ENCODE measurements at places on chromosomes 3 and 15. TPM values are rescaled to one million over a fixed set of nuclear protein-coding genes. Genes with fewer than 3 reads are reported as not detected.

The ZCWPW2 gene
- 0.88 TPM for total RNA-seq

The REC114 gene
- total RNA-seq: not detected

The FEZF2 gene
- total RNA-seq: not detected

The ATP13A5 gene
- not detected for total RNA-seq

DNA sequence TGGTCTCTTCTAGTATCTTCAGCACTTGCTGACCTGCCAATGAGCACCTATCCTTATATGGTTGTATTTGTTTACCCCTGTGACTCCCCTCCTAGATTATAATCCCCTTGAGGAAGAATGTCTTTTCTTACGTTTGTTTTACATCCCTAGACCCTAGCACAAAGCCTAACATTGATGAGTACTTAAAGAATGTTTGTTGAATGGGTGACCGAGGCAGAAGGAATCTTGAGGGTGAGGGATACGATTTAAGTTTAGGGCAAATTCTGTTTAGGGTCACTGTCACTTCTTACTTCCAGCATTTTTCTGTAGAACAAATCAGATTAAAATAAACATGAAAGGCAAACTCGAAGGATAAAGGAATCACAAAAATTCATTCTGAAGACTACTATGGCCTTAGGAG is 80.9 kb upstream of the FAM98B start:
- H3K36me3 ChIP-seq: no peaks in the 10 kb centered on the region
- H3K4me3 ChIP-seq: no peak overlapping the region
- peaks cover 4% of the 10 kb centered on the region for H3K4me1 ChIP-seq
- DNase-seq: peak; percentile 26

DNA sequence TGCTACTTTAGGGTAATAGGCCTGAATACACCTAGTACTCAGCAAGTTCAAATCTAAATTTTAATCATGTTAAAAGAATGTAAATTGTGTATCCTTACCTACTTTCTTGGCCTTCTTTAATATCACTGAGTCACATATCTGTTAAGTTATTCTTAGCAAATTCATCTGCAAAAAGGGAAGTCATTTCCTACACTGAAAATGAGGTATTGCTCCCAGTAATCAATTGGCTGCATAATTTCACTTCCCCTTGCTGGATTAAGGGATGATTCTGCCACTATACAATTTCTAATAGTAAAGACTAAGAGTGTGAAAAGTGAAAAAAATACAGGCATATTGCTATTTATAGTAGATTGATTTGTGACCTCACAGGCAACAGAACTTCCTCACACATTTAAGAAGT is 47.8 kb downstream of the CCDC54 start:
- no peaks in the 10 kb centered on the region for H3K36me3 ChIP-seq
- H3K4me1 ChIP-seq: peaks cover under 1% of the 10 kb centered on the region
- H3K27me3 ChIP-seq: no peaks in the 10 kb centered on the region
- no peak for DNase-seq
- no peak overlapping the region for H3K4me3 ChIP-seq
- no peak overlapping the region for H3K27ac ChIP-seq

DNA sequence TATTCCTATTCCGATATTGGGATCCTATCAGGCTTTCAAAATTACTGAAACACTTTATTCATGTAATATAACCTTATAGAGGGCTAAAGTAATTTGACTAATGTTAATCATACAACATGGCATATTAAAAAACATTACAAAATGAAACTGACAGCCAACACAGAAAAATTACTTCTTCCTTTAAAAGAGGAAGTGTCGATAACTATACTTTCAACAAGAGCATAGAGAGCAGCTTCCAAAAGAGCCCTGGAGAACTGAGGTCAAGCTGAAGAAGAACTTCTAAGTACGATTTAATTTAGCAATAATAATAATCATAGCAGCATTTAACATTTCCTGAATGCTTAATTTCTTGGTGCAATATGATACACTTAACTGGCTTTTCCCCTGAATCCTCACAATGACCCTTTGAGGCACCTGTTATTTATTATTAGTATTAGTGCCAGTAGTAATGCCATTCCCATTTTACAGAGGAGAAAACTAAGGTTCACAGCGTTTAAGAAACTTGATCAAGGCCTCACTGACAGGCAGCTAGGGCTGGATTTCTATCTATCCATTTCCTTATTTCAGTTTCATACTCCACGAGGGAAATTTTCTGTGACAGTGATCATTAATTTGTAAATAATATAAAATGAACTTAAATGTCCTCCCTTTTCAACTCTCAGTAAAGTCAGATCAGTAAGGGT is 181.6 kb downstream of the CFAP20DC start:
- no peak overlapping the region for H3K27ac ChIP-seq
- H3K27me3 ChIP-seq: no peaks in the 10 kb centered on the region
- no peaks in the 10 kb centered on the region for H3K4me1 ChIP-seq

DNA sequence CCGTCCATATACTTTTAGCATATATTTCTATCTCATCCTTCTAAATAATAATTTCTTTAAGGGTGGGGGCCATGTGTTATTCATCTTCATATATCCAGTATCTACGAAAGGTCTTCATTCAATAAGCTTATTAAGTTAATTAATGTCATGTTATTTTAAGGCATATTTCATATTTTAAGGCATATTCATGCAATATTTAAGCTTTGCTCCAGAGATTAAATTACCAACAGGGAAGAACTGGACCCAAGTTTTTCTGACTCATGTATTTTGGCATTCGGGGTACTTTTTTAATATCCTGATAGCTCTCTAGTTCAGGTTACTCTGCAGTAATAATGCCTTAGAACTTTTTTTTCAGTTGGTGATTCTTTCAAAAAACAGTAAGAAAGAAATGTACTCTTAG is 27.4 kb downstream of the PHC3 start:
- H3K4me3 ChIP-seq: no peak overlapping the region
- no peaks in the 10 kb centered on the region for H3K27me3 ChIP-seq
- H3K27ac ChIP-seq: no peak overlapping the region
- H3K4me1 ChIP-seq: peaks cover 19% of the 10 kb centered on the region
